ENCODE measurements at places on chromosomes 11 and 22.
A peak's percentile ranks its signal among the peaks of the same experiment; 100 is the strongest.

DNA sequence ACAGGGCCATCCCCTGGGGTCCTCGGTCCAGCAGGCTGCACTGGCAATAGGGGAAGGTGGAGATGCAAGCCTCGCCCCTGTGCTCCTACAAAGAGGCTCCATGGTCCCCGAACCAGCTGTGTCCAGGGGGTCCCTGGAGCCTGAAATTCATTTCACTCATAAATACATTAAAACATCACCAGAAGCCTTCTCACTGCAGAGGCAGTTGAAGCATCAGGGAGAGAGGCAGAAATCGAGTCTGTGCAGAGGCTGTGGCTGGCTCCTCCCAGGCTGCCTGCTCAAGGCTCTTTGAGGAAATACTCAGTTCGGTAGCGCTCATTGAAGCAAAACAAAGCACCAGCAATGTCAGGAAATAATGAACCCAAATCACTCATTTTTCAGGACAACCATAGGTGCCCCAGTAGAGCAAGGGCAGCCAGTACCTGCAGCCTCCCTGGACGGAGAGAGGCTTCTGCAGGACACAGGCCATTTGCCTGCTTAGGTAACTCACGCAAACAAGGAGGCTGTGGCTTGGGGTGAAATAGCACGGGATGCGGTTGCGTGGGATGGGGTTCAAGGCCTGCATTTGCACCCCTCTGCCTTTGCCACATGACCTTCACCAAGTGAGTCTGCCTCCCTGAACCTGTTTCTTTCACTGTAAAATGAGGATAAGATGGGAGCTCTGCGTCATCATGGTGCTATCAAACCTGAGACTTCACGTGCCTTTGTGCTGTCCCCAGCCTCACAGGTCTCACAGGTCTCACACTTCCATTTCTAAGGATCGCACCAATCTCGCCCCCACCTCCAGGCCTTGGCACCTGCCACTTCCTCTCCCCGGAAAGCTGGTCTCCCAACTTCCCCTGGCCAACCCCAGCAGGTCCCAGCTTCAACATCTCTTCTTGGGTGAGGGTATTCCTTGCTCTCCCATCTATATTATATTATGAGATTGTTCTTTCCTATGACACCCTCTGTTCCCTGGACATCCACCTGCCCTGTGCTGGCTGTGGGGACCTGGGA is 84.3 kb upstream of the SHISAL1 start:
- H3K27ac ChIP-seq = no peak overlapping the region
- no peaks in the 10 kb centered on the region for H3K4me1 ChIP-seq
- no peaks in the 10 kb centered on the region for H3K27me3 ChIP-seq
- H3K4me3 ChIP-seq = no peak overlapping the region
- DNase-seq = no peak

- no peaks in the 10 kb centered on the region for H3K27me3 ChIP-seq
- DNase-seq = peak; percentile 49
- H3K36me3 ChIP-seq = peaks cover 65% of the 10 kb centered on the region
- H3K4me3 ChIP-seq = peak overlapping the region; percentile 72
- peak overlapping the region; percentile 95 for H3K27ac ChIP-seq
These were observed 8.0 kb downstream of the JAML start for GRCh38 chr11:118216621-118217481.

GRCh38 chr11:121553389-121553788 is 100.6 kb upstream of the SORL1-AS1 start:
- H3K27me3 ChIP-seq = no peaks in the 10 kb centered on the region
- H3K4me1 ChIP-seq = peaks cover 15% of the 10 kb centered on the region
- no peak overlapping the region for H3K27ac ChIP-seq
- peaks cover 78% of the 10 kb centered on the region for H3K36me3 ChIP-seq

DNA sequence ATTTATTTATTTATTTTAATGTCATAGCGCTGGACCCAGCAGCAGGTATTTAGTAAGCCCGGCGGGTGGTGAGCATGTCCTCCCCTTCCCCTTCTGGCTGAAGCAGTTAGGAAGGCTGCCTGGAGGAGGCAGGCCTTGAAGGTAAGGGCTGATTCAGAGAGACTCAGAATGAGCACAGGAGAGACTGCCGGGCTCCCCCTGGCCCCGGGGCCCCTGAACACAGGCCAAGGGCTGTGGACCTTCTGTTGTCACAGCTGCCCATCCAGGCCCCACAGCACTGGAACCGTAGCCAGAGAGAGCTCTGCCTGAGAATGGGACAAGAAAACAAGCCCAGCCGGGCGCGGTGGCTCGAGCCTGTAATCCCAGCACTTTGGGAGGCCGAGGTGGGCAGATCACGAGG is 52.8 kb downstream of the KCNJ4 start:
- no peak overlapping the region for H3K27ac ChIP-seq
- H3K4me1 ChIP-seq = peaks cover 9% of the 10 kb centered on the region
- no peak for DNase-seq
- H3K4me3 ChIP-seq = no peak overlapping the region
- peaks cover 19% of the 10 kb centered on the region for H3K27me3 ChIP-seq
